Head of caudate nucleus (tissue), 42 donors: ENCODE measurements at places on chromosomes 16 and 17.

GRCh38 chr16:51430716-51431369 lies 279.8 kb upstream of the SALL1 start:
- no peak for DNase-seq

DNA sequence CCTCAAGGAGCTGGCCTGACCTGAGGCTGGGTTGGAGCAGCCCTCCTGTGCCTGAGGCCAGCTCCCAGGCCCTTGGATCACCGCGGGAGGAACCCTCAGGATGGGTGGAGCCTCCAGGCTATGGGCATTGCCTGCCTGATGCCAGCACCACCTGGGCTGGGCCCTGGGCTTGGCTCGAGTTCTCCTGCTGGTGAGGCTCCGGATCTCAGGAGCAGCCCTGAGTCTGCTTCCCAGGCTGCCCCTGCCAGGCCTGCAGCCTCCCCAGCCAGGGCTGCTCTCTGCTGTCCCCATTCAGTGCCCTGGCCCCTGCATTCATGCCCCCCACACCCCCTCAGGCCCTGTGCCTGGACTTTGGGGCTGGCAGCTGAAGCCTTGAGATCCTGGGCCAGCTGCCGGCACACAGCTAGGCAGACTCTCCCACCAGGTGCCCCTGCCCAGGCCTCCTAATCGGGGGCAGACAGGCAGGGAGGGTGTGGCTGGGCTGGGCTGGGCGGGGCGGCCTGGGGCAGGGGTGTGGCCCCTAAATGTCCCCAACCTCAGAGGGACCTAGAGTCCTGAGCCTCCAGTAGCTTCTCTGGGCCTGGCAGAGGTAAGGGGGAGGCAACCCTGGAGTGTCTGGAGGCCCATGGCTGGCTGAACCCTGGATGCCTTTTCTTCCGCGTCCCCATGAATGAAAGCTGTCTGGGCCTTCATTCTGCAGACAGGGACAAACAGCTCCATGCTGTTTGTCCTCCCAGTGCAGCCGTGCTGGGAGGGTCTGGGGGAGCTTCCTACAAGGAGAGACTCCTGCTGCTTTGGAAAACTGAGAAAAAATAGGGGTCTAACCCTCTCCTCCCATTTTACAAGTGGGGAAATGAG lies 1.1 kb upstream of the PIGQ start:
- DNase-seq: no peak

GRCh38 chr17:54899721-54900456 lies 763 bp upstream of the TOM1L1 start:
- no peak for DNase-seq

DNA sequence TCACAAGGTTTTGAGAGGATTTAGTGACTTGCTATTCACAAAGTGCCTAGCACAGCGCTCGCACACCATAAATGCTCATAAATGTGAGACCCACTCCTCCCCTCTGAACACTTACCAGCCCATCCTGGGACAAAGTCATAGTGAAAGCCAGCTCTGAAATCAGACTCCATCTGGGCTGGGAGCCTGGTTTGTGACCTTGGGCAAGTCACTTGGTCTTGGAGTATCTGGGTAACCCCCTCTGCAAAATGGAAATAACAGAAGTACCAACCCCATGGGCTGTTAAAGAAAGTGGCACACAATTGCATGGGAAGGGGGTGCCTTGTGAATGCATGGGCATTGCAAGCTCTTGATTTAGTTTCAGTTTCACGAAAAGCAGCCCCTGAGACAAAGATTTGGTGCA lies 104.7 kb upstream of the CDH5 start:
- DNase-seq: no peak

DNA sequence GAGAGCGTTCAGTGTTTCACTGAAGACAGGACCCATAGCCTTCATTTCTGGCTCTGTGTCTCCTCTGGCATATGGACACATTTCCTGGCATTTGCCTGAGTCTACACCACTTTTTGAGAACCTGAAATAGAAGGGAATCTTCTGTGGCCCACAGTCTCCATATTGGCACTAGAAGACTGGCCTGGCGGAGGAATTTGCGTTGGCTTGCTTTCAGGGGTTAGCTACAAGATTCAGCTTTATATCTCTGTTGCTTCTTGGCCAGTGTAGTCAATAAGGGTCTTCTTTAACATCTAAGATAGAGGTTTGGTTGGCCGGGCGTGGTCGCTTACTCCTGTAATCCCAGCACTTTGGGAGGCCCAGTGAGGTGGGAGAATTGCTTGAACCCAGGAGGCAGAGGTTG lies 12.8 kb upstream of the CLEC18C start:
- no peak for DNase-seq

DNA sequence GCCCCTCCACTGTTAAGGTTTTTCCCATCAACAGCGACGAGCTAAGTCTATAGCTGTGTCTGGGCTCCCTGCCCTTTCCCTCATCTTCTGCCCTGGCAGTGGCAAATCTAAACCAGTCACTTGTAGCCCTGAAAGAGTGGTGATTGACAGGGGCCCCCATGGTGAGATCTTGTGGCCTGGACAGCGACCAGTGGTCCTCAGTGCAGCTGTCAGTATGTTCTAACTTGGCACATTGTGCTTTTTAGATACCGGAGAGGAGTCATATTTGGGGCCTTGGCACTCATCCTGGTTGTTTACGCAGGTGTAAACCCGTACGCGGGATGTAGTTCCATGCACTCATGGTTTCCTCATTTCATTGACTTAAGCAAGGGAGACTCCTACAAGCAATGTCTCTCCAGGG lies 57.5 kb upstream of the ARHGAP44 start:
- no peak for DNase-seq

DNA sequence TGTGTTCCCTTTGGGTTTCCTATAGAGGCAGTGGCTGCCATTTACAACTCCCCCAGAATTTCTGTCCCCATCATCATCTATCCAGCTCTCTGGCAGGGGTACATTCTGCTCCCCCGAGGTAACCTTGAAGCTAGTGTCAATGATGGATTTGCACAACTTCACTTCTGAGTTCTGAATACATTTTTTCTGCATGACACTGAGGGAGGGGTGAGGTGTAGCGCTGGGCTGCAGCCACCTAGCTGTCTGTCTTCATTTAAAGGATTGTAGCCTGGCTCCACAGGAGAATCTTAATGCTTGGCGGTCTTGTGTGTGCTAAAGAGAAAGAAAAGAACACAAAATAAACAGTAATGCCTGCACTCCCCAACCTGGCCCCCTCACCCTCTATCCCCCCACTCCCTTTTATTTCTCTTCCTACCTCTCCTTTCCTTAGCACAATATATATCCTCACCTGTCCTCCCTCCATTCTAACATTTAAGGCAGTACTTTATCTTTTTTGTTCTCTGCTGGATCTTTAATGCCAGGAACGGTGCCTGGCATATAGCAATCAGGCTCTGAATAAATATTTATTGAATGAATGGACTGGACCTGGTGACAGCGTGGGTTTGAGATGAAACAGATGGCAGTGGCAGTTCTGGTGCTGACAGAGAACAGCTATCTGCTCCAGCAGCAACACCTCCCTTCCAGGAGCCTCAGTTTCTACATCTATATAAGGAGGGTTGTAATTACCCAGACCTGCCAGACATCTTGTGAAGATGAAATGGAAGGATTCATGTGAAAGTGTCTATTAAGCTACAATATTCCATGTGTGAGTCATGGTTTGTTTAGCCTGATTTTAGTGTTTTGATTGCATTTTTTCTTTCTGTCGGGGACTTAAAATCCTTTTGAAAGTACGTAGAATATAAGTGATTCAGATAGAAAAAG lies 163.5 kb upstream of the CDH11 start:
- DNase-seq: no peak

GRCh38 chr17:83150369-83151055 lies 71.1 kb downstream of the METRNL start:
- no peak for DNase-seq

DNA sequence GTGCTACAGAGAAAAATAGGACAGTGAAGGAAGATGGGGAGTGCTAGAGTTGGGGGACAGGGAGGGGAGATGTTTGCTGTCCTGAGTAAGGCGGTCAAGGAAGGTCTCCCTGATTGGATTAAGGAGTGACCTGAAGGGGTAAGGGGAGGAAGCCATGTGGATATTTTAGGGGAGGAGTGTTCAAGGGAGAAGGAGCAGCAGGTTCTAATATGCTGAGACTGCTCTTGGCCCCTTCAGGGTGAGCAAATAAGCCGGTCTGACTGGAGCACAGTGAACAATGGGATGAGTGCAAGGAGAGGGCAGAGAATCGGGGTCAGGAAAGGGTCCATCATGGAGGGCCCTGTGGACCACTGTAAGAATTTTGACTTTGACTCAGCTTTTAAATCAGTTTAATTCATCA lies 188.8 kb downstream of the IRX3 start:
- no peak for DNase-seq

GRCh38 chr16:29925105-29925756 lies 795 bp downstream of the KCTD13 start:
- no peak for DNase-seq

DNA sequence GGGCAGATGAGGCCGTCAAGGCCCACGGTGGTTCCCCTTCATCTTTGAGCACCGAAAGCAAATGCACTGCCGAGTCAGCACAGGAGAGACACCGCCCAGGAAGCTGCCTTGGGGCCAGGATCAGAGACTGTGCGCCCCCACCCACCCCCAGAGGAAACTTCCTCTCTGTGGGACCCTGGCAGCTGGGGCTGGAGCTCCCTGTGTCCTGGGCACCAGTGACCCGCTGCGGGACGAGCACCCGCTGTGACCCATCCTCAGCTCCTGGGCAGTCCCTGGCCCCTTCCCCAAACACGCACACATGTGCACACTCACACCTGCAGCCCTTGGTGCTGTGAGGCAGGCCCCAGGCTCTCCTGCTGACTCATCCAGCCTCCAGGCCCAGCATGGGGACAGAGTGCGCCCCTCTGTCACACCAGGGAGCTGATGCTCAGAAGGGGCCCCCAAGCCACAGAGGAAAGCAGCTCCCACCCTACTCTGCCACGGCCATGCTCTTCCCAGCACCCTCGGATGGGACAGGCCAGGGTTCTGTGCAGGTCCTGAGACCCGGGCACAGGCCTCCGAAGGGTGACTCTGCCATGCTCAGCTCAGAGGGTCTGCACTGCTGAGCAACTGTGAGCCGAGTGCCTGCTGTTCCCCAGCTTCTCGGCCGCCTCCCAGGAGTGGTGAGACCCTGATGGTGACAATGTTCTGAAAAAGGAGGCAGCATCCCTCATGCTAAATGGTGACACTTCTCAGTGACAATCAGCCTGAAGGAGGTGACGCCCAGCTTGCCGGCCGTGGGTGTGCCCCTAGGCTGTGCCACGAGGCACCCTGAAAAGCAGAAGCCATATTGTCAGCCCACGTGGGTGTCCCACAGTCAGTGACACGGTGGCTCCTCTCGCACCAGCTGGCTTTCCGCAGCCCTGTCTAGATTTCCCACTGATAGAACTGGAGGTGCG lies 3.6 kb downstream of the PIEZO1 start:
- DNase-seq: no peak

DNA sequence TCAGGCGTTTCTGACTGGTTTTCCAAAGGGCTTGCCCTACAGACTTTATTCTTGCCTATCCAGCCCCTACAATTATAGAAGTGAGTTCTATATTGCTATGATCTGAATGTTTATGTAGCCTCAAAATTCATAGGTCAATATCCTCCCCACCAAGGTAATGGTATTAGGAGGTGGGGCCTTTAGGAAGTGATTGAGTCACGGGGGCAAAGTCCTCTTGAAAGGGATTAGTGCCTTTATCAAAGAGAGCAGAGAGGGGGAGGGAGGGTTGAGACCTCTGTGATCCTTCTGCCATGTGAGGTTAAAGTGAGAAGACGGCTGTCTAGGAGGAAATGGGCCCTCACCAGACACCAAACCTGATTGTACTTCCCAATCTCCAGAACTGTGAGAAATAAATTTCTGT lies 931 bp upstream of the CPHXL start:
- no peak for DNase-seq

GRCh38 chr16:79740252-79740651 lies 139.7 kb upstream of the MAF start:
- no peak for DNase-seq

DNA sequence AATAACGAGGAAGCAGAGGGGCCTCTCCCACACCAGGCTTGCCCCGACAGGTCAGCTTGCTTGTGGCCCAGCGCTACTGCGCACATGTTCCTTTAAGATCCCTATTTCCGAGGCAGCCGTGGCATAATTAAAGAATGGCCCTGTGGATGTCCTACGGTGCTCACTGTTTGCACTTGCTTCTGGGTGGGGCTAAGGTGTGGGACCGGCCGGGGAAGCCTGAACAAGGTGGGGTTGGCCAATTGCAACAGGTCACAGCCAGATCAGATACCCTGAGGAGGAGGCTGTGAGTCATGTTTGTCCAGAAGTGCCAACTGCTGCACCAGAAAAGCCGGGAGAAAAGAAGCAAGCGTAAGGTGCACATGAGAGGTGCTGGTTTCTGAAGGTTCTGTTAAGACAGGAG lies 158.5 kb upstream of the CACNG5 start:
- DNase-seq: no peak

GRCh38 chr17:32445497-32445896 lies 1.2 kb downstream of the PSMD11 start:
- no peak for DNase-seq

DNA sequence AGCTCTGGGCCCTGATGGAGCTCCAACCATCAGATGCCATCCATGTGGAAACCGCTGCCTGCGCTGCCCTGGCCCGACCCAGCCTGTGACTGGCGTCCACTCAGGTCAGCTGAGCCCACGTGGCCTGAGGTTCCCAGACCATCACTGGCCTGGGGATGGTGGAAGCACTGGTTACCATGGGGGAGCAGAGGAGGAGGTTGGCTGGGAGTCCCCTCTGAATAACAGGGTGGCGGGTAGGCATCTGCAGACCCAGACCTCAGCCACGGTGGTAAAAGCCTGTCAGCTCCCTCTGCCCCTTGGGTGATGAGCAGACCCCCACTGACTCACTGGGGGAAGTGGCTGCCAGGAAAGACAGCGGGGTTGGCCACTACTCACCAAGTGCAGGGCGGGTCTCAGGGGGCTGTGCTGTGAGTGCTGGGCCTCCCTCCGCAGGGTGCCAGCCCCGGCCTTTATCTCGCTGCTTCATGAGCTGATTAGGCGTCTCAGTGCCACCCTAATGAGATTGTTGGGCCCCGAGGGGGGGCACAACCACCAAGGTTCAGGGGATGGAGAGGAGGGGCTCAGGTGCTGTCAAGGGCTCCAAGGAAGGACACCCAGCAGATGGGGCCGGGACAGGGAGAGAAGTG lies at the start of gene PDE6G:
Gene PDE6G (minus strand): TSS at position 425 of the 626 bp plus-strand sequence. CDS start 3,237 bp downstream, outside the sequence.
- no peak for DNase-seq

DNA sequence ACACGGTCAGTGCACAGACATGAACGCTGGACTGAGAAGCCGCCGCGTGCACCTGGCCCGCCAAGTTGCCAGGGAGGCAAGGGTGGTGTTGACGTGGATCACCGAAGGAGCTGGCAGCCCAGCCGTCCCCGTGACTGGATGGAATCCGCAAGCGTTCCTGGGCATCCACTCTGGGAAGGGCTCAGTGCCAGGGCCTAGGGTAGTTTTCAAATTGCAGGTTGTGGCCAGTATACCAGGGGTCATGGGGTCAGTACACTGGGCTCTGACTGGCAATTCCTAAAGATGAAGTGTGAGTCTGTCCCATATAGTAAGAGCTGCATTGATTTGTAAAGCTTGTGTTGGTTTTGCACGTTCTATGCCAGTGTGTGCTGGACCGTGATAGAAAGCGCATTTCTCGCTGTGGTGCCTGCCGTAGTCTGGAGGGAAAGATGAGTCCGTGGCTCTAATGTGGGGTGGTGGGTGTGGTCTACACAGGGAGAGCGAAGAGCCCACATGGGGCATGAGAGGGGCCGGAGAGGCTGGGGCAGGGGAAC lies 21.1 kb upstream of the METRNL start:
- peak; percentile 6 for DNase-seq

GRCh38 chr16:67504031-67505021 lies 21.0 kb upstream of the AGRP start:
- no peak for DNase-seq
